ENCODE measurements at places on chromosomes 11 and 22.

GRCh38 chr11:27129686-27130085, 89.1 kb downstream of the BBOX1 start:
- DNase-seq = no peak

DNA sequence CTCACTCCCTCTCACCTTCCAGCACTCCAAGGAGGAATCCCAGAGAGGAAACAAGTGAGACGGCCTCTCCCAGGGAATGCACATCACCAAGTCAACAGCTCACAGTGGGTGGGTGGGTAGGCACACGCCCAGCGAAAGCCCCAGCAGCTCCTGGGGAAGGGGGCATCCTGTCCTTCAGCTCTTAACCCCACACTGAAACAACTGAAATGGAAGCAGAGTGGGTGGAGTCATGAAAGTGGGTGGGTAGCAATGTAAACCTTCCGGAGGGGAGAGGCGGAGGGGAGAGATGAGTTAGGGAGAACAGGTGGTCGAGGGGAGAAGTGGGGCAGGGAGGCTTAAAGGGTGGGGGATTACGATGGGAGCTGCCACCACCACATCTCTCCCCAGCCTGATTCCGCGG, 5.4 kb downstream of the MCHR1 start:
- no peak for DNase-seq

- DNase-seq = no peak
Observed at GRCh38 chr22:47091246-47091651, 328.8 kb downstream of the TBC1D22A start.

DNA sequence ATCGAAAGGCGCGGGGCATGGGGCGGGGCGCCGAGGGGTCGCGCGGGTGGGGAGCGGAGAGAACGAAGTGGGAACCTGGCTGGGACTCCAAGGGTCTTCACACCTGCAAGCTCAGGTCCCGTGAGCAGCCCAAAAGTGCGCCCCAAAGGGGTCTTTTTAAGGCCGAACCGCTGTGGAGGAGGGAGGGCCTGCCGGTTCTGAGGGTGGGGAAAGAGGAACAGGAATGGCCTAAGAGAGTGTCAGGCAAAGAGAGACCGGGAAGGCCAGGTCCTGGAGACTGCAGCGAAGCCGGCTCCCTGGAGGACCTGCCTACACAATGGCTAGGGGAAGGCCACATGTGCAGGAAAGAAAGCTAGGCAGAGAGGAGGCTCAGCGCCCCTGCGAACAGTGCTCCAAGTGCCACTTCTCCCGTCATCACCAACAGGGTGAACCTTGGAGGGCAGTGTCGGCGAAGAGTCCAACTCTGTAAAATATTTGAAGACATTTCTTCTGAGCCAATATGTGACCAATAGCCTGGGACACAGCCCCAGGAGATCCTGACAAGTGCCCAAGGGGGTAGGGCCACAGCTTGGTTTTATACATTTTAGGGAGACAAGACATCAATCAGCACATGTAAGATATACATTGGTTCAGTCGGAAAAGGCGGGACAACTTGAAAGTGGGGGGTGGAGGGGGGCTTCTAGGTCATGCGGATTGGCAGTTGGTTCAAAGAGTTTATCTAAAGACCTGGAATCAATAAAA, 710 bp upstream of the DGCR2 start:
- no peak for DNase-seq

GRCh38 chr11:46431211-46431610, 39.6 kb upstream of the CHRM4 start:
- DNase-seq = no peak

GRCh38 chr11:72271980-72272379, 28.0 kb upstream of the PHOX2A start:
- no peak for DNase-seq

Data from fibroblast of skin of abdomen (primary cell).